Esophagus squamous epithelium (tissue), 5 donors: ENCODE measurements at places on chromosomes 4 and X.
A peak's percentile ranks its signal among the peaks of the same experiment; 100 is the strongest.

DNA sequence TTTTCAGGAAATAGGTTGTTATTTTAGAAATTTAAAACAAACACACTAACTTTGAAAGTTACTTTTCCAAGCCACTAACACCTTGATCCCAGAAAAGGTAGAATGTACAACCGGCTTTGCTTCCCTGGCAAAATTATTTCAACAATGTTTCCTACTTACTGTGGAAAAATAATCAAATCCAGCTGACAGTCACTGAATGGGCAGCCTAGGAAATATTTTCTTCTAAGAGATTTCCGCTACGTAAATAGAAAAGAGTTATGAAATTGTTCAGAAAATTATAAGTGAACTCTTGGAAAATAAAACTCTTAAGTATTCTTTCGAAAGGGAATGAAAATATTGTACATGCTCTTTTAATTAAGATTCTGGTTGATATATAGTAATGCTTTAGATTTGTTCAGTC is 195.7 kb downstream of the GASK1B start:
- no peak for DNase-seq

DNA sequence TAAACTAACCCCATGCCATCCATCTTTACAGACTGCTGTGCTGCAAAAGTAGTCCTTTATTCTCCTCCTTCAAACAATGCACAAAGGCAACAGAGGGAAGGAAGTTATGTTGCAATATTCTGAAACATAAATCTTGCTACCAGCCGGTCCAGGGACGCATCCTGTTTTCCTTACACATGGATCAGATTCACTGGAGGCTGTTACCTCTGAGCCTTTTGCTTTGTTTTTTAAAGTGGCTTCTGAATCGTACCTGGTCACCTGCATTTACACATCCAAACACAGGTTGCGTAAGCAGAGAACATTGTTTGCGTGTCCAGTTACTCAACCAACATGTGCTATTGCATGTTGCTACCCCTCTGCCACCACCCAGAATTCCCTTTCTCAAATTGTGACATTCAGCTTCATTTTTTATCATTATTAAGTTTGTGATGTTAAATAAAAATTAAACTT is 8.8 kb downstream of the PPARGC1A start:
- no peak for DNase-seq

DNA sequence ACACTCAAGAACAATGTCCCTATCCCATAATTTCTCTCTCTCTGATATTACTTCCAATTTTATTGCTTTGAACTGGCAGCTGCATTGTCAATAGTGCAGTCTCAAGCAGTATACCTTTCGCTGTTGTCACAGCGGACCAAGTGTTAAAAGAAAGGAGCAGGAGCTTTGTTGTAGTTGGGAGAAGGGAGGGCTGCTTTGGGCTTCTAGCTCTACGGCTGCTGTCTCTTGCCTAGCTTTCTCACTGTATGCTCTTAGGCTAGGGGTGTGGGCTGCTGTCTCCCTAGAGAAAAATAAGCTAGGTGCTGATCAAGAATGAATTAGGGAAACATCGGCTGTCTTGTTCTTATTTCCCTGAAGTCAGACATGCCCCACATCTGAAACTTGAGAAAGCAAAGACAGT is 52.5 kb downstream of the TRPC5OS start:
- no peak for DNase-seq

DNA sequence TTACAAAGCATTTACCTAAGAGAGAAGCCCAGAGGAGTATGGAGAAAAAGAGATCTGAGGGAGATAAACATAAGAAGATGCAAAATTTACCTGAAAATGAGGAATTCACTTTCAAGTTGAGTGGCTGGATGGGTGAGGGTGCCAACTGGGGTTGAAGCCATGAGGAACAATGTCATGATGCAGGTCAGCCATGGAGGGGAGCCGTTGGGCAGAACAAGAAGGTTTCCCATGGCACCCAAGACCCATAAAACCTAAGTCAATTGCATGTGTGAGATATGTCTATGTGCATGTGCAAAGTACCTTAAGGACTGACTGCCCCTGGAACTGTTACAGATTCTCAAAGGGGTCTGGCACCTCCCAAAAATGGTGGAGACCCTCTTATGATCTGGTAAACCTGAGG is 46.6 kb upstream of the PRRG1 start:
- no peak for DNase-seq

GRCh38 chr4:161714022-161714751 is 449.6 kb downstream of the FSTL5 start:
- DNase-seq = no peak

DNA sequence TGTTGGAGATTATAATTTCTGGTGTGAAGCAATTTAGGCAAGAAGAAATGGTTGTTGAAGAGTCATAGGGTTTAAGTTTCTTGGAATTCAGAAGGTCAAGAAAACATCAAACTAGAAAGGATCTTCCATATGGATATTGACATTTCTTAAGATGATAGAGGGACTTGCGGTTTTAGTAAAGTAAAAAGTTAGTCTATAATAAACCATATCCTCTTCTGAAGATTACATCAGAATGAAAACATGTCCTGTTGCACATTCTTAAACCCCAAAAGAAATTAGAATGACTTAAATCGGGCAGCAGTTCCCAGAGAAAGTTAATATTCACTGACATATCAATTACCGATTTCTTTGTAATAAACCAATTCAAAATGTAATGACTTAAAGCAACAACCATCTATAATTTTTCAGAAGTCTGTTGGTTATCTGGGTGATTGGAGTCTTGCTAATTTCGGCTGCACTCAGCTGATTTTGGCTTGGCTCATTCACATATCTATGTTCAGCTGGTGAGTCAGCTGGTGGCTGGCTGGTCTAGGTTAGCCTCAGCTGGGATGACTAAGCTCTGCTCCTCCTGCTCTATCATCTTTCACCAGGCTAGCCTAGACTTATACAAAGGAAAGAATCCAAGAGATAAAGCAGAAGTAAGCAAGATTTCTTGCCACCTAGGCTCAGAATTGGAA is 24.4 kb upstream of the DYNLT3 start:
- DNase-seq = no peak

GRCh38 chr4:100590325-100590724 is 72.5 kb upstream of the EMCN start:
- DNase-seq = no peak

DNA sequence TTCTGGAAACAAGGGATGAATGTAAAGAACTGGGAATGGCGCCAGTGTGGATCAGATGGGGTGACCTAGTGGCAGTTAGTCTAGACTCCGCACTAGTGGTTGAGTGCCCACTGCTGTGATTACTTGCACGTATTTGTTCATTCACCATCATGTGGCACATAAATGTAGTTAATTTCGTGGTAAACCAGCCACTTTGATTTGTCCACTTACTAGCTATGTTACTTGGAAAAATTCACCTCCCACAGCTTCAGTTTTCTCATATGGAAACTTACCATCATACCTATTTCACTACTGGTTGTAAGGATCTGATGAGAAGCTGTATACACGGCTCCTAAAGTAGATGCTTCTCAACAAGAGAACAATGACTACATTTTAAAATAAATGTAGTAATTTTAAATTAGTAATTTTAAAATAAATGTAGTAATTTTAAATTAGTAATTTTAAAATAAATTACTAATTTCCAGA is 394 bp upstream of the DYNLT3 start:
- DNase-seq = no peak

- no peak for DNase-seq
Measured at GRCh38 chrX:19661961-19662360, 146.7 kb upstream of the MAP3K15 start.

DNA sequence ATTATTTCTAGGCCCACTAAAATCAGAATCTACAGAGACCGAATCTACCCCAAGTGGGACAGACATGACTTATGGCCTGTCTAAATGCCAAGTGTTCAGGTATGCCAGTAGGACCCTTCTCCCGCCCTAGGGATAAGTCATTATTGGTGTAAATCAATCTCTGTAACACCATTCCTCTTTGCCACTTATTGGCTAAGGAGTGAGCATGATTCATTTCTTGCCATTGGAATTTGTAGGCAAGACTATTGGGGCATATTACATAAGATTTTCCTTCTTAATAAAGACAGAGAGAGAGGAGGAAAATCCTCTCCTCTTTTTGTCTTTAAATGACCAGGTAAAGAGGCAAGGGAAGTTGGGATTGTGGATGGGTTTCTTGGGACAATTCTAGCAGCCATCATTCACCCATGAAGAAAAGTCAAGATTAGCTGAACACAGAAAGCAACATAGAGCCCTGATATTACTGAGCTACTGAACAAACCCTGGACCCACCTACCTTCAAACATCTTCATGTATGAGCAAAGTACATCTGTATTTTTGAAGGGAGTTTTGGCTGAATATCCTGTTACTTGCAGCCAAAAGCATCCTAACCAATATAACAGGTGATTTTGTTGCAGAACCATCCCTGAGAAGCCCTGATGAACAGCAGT is 2.6 kb downstream of the SLC9B2 start:
- no peak for DNase-seq

DNA sequence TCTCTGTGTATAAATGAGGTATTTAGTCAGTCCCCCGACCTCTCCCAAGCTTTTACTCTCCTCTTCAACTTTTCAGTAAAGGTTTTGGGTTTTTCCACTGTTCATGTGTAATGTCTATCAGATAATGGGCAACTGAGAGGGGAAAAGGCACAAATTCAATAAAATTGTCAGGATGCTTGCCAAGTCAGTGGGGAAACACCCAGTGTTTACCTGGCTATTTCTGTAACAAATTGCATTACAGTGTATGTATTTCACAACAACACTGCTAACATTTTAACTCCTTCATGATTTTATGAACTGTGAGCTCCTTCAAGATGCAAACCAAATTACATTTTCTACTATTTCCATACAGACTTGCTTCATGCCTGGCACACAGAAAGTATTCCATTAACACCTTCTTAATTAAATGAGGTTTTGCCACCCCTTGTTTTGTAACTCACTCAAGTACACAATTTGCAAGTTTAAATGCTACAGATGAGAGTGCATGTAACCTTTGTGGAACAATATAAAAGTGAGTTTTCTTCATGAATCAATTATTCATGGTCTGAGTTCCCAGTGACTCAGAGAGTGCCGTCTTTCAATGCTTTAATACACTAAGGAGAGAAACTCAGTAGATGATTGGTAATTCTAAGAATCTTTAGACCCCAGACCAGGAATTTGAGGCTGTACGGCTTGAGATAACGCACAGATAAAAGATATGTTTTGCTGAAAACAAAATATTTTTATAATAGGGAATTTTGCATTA is 149.8 kb upstream of the TLL1 start:
- DNase-seq = no peak

DNA sequence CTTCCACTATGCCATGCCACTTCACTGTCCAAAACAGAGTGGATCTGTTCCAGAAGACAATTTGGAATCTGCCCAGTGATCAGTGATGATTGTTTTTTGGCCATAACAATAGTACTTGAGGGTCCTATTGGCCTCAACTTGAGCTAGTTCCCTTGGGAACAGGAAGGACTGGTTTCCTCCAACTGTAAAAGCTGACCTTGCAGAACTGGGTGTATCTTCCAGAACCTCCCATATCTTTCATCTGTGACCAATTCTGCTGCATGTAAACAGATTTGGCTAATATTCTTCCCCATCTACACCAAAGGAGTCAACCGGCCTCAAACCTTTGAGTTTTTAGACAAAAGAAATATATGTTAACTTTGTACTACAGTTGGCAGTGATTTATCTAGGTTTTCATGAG is 165.1 kb upstream of the TRPC5 start:
- DNase-seq = no peak

- no peak for DNase-seq
Measured at GRCh38 chrX:56762707-56763555, 33.9 kb downstream of the NBDY start.

DNA sequence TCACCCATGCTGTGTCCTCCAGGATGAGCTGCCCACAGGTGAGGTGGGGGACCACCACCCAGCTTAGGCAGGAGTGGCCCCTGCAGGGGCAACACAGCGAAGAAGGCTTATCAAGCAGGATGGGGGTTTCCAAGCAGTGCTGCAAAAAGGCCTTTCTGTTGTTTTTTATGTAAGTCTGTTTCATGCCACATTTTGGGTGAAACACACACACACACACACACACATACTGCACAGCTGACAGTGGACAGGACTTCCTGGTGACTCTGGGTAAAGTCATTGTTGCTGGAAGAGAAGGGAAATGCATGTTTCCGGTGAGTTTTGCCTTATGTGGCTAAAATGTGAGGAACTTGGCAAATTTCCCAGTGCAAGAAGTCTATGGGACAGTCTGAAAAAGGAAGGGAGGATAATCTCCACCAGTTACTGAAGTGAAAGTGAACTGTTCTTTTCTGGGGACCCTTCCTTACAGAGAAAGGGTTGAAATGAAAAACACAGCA is 119.2 kb downstream of the IRF2 start:
- peak; percentile 3 for DNase-seq

DNA sequence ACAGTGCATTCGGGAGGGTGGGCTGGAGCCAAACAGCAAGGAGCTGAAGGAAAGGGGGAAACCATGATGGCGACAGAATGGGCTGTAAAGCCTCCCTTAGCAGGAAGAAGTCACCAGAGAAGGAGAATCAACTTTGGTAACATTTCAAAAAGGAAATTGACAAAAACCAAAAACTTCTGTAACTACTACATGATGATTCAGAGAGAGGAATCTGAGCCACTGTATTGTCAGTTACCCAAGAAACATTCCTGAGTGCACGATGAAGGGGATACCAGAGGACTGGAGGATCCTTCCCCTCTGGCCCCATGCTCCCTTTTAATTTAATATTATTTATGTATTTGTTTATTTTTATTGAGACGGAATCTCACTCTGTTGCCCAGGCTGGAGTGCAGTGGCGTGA is 26.3 kb downstream of the PDHA1 start:
- no peak for DNase-seq

DNA sequence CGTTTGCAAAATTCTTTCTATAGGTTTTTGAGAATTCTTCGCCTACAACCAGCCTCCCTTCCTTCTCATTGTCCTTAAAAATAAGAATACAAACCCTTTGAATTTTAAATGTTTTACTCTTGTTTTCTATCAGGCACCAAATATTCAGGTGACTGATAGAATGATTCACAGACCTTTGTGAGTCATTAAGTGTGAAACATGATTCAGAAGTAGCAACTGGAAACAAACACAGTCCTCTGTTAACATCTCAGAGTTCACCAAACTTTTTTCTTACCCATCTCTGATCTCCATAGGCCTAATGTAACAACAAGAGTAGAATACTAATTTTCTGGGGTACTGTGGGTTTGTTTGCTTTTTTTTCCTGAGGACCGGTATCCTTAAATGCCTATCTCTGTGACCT is 63.4 kb upstream of the MAB21L2 start:
- no peak for DNase-seq

GRCh38 chr4:89572224-89572858 is 264.6 kb downstream of the SNCA start:
- DNase-seq = no peak

GRCh38 chr4:41427306-41427882 is 110.6 kb upstream of the LIMCH1 start:
- no peak for DNase-seq

GRCh38 chr4:36280555-36280954 is 861 bp upstream of the DTHD1 start:
- DNase-seq = no peak

GRCh38 chr4:142129473-142129872 is 493.1 kb downstream of the IL15 start:
- DNase-seq = no peak

- DNase-seq = no peak
Measured at GRCh38 chr4:67087897-67088296, 457.4 kb downstream of the CENPC start.

GRCh38 chrX:20547611-20548051 is 280.9 kb upstream of the RPS6KA3 start:
- DNase-seq = no peak

- DNase-seq = no peak
Measured at GRCh38 chr4:151067316-151067970, 32.0 kb upstream of the RPS3A start.
